ENCODE measurements at places on chromosomes 12 and 14.

DNA sequence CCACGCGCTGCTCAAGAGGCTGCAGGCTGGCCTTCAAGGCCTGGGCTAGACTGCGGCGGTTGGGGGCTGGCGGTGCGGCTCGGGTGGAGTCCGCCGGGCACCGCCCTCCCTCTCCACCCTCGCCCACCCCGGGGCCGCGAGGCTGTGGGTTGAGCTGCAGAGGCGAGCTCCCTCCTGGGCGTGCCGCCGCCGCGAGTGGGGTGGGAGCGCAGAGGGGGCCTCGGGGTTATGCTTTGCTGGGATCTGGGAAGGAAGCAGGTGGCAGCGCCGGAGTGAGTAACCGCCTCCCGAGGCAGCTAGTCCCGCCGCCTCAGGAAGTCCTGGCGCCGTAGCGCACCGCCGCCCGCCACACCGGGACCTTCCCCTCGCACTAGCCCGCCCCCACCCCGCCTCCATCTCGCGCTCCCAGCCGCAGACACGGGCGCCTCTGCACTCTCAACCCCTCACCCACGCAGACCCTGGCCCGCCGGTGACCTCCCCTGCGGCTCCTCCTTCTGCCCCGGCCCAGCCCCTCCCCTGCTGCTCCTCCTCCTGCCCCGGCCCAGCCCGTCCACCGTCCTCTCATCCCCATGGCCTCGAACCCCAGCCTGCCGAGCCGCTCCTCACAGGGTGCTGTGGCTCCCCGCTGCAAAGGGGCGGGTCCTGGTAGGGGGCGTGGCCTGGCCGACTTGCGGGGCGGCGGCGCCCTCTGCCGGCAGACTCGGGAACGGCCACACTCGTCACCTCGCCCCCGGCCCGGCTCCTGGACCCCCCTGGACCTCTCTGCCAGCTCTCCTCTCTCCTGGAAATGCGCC, 16.6 kb downstream of the TAMALIN start:
- DNase-seq = no peak

GRCh38 chr12:106211973-106212372, 35.8 kb downstream of the CKAP4 start:
- no peak for DNase-seq

GRCh38 chr12:116415408-116416108, 138.1 kb upstream of the MED13L start:
- no peak for DNase-seq

- no peak for DNase-seq
Observed at GRCh38 chr12:104575442-104576186, 118.9 kb downstream of the CHST11 start.

DNA sequence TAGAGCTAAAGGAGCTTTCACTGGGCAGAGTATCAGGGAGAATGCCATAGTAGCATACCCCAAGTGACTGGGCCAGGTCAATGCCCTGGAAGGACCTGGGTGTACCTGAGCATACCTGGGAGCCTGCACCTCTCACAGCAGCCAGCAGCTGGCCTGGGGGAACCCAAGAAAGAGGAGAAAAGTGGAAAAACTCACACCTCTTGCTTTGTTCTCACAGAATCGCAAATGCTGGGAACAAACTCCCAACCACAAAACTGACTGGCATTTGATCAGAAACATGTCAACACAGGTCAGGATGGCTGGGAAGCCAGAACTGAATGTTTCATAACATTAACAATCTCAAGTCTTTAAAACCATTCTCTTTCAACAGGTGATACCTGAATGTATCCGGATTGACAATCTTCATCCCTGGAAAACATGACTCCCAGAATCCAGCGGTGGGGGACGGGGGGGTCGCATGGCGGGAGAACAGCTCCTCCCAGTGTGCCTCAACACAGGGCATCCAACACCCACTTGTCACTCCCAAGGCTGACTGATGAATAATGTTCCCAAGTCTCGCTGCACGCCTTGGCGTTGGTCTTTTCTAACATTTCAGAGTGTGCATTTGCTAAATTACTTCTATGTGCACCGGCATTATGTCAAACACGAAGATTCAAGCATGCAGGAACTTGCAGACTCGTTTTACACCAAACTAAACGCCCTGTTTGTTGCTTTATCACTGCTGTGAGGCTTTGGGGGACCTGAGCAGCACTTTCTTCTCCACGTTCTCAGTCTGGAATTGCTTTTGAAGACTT, 7.9 kb downstream of the FOXN3 start:
- no peak for DNase-seq

- DNase-seq = no peak
Observed at GRCh38 chr14:96162265-96162664, 42.4 kb upstream of the BDKRB2 start.

GRCh38 chr12:24080465-24080864, 131.0 kb upstream of the SOX5 start:
- no peak for DNase-seq

- no peak for DNase-seq
Observed at GRCh38 chr12:54750-55535, 11.6 kb upstream of the IQSEC3 start.

DNA sequence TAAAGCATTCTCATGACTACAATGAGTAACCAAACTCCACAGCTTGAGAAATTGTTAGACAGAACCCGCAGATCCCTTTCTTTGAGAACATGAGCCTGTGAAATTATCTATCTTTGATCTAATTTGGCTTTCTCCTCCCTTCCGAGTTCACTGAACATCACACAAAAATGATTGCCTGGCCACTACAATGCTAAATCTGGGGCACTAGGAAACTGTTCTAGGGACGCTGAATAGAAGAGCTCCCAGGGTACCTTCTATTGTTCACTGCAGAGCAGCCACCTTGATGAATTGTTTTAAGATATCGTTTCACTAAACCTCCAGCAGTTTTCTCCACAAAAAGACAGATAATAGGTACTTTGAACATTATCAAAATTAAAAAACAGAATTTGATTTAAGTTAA, 47.5 kb downstream of the SINHCAF start:
- no peak for DNase-seq

GRCh38 chr14:32004300-32004699, 72.8 kb upstream of the ARHGAP5 start:
- DNase-seq = no peak

DNA sequence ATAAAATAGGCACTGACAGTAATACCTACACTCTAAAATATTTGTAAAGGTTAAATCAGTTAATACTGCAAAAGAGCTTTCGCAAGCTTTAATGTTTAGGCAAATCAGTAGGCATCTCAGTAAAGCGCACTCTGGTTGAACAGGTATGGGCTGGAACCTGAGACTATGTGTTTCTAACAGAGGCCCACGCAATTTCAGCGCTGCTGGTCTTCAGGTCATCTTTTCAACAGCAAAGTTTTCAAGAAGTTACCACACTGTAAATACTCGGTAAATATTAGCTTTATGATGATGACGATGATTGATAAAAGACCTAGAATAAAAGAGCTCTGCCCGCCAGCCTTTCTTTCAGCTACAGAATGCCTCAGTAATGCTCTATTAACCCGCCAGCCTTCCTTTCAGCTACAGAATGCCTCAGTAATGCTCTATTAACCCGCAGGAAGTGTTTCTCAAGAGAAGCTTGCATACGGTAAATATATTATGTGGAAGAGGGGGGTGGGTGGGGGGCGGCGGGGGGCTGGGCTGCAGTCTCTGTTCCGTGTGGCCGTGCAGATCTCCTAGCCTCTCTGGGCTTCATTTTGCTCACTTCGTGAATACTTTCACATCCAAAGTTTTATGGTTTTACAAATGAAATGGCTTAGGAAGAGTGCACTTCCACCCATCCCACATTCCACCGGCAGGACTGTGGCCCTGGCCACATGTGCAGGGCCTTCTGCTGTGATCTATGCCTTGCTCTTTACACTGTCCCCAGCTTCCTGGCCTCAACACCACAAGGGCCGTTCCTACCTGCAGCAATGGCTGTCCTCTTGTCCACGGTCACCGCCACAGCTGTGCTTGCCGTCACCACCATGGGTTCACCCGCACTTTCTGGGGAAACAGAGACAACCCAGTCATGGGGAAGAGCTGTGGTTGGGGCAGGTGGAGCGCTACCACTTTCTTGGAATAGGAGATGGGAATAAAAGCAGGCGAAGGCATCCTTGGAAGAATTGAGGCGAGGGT, 19.9 kb downstream of the LRTM2 start:
- no peak for DNase-seq

DNA sequence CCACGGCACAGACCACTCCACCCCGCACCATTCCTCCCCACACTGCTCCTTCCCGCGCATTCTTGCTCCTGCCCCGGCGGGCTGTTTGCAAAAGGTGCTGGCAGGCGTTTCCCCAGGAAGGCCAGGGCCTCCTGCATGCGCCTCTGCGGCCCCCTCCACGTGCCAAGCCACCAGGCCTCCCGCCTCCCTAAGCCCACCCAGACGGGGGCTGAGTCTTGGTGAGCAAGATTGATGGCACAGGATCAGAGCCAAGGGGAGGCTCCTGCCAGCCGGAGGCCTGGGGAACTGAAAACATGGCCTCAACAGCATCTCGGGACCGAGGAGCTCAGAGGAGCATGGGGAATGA, 328.3 kb upstream of the DIO3 start:
- no peak for DNase-seq

GRCh38 chr14:97791906-97792305, 994.7 kb downstream of the VRK1 start:
- DNase-seq = no peak

DNA sequence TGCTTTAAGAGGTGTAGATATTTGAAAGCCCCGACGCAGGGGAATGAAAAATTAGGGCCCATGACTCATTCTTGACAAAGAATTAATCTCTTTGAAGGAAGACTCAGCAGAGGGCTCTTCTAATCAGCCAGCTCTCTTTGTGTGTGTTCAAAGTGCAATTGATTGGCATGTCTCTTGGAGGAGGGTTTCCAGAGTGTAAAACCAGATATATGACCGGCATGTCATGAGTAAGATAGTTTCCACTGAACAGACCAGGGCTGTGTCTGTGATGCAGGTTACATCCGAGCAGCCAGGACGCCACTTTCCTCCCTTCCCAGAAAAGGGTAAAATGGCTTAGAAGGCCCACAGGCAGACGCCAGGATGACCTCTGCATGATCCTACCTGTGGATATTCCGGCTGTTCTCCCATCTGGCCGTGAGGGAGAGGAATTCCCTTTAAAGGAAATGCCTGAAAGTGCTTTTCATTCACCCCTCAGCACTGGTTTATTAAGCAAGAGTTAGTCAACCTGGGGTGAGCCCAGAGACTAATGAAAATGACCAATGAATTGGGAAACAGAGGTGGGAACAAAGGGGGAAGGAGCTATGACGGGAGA, 7.2 kb upstream of the KRT75 start:
- DNase-seq = no peak

GRCh38 chr12:77384941-77385340, 319.6 kb upstream of the E2F7 start:
- DNase-seq = no peak

GRCh38 chr14:75906680-75907280, 75.0 kb downstream of the TGFB3 start:
- DNase-seq = no peak

- DNase-seq = no peak
Observed at GRCh38 chr14:30532264-30532663, 26.7 kb upstream of the G2E3 start.

GRCh38 chr12:45342171-45342570, 126.3 kb downstream of the ANO6 start:
- no peak for DNase-seq

GRCh38 chr14:101480022-101480746, 81.1 kb upstream of the DIO3 start:
- DNase-seq = no peak

GRCh38 chr12:47991106-47992061, 12.9 kb downstream of the COL2A1 start:
- DNase-seq = no peak

DNA sequence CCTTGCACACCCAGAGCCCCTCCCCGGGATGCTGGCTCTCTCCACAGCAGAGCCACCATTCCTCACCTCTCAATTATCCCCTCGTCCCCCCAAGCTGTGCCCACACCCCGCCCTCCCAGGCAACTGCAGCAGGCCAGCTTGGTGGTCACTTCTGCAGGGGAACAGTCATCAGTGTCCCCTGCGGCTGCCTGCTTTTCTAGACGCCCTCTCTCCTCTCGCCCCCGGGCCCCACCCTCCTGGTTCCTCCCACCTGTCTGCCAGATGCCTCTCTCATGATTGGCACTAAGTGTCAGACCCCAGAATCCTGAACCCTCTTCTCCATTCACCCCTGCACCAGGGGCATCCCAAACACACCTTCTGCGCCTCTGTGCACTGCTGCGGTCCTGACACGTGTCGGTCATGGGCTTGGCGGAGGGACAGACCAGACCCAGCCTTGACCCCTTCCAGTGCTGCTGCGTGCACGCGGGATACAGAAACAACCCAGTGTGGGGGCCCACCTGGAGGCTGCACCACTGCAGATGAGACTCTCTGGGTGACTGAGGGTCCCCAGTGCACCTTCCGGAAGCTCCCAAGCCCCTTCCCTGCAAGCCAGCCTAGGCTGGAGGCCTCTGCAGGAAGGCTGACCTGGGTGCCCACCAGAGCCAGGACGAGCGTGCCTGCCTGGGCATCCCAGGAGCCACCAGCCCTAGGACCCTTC, 99.5 kb downstream of the SETD3 start:
- no peak for DNase-seq

GRCh38 chr12:17928708-17929366, 161.2 kb downstream of the RERGL start:
- DNase-seq = no peak

- DNase-seq = no peak
Observed at GRCh38 chr14:103508521-103509329, 13.9 kb downstream of the CKB start.

GRCh38 chr12:109595321-109595902, 21.8 kb downstream of the MVK start:
- no peak for DNase-seq

GRCh38 chr12:4224206-4224889, 49.2 kb upstream of the CCND2 start:
- DNase-seq = no peak

DNA sequence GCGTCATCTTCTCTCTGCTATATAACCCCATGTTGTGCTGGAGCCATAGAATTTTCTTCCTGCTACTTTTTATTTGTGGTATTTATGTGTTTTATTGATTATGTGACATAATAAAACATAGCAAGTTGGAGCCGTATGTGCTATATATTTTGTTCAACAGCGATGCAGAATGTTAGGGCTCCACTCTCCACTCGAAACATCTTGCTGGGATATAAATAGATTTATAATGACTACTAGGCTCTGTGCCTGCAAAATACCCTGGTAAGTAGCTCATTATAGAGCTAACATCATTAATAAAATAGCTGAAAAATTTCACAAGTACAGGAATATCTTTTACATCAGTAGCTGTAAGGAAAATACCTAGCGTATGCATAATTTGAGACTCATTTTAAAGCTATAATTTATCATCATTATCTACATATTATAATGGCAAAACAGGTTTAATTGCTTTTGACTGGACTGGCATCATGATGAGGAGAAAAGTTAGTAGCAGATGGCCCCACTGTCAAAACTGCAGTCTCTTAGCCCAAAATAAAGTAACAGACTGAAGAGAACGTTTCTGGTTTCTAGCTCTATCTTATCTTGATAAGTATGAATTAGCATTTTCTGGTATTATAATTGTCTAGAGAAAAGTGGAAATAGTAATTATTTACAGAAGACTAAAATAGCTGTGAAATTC, 263.0 kb downstream of the NEDD1 start:
- no peak for DNase-seq

DNA sequence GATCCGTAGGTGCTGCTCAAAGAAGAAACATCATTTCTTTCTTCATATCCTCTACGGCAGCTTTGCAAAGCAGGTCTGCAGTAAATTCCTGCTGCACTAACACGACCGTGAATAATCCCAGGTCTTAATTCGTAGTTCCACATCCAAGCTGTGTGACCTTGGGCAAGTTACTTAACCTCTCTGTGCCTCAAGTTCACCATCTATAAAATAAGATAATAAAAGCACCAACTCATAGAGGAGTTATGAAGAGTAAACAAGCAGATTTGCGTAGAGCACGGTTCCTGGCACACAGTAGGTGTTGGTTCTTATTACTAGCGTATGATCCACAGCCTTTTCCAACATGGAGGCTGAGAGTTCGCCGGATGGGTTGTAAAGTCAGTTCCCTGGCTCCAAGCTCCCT, 3.6 kb downstream of the NCOR2 start:
- DNase-seq = no peak

All from GM04504 (cell line).